Cardiac septum (tissue), 1 donor: ENCODE measurements at places on chromosomes 6 and 20.

DNA sequence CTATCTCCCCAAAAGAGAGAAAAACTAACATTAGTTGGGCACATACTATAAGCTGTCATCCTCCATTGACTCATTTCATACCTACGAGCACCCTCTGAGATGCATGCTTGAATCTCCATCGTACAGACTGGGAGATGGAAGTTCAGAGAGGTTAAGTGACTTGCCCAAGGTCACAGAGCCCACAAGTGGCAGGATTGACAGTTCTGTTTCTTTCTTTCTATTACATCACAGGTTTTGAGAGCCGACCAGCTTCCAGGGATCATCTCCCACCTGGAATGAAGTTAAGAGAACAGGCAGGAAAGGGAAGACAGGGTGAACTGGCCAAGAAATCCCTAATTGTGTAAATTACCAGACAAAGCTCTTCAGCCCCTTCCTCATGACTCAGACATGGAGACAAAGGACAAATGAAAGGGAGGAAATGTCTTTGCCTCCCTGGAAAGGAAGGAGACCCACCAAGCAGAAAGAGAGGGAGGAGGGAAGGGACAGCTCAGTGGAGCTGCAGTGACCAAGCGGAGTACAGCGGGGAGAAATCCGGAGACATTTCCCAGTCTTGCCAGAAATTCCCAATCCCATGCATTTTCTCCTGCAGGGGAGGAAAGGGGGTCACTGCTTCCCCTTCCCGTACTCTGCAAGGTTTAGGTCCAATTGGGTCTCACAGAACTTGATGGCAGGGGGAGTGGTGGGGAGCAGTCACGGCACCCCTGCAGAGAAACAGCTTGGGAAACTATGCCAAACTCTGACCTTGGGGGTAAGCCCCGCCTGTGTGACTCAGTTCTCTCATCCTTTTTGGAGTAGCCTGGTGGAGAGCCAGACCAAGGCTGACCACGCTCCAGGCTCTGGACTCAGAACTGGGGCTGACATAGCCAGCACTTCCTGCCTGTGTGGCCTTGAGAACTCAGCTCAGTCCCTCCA lies 154.3 kb downstream of the ANKRD60 start:
- no peak for DNase-seq

- DNase-seq, result no peak
Measured at GRCh38 chr6:132060591-132060990, 109.4 kb upstream of the CCN2 start.

DNA sequence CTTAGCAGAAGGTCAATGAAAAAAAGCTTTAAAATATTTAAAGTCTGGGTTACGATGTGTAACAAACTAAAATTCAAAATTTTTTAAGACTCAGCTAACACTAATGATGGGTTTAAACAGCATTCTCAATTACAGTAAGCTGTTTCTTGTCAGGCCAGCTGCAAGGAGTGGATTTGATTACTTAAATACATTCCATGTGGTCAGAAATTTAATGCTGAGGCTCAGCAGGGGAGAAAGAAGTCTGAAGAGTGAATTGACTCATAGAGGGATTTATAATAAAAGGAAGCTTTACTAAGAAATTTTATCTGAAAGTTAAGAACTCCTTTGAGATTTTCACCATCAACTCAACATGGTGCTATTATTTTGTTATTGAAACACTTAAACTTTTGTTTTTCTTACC lies 398.6 kb downstream of the KHDRBS2 start:
- DNase-seq, result no peak

DNA sequence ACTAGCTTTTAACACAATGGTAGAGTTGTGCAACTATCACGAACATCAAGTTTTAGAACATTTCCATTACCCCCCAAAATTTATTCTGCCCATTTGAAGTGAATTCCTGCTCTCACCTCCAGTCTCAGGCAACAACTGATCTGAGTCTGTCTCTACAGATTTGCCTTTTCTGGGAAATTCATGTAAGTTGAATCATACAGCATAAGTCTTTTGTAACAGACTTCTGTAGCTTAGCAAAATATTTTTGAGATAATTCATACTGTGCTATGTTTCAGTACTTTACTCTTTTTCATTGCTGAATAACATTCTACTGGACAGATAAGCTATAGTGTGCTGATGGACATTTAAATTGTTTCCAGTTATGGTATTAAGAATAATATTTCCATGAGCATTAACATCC lies 447.3 kb upstream of the GJE1 start:
- no peak for DNase-seq

- no peak for DNase-seq
Measured at GRCh38 chr6:153424719-153425400, 293.8 kb upstream of the RGS17 start.

GRCh38 chr20:5100684-5101347 lies 18.9 kb downstream of the PCNA start:
- DNase-seq, result peak; percentile 87

GRCh38 chr20:53621482-53622246 lies 28.0 kb upstream of the ZNF217 start:
- no peak for DNase-seq

- no peak for DNase-seq
Measured at GRCh38 chr6:80021591-80021990, 17.1 kb downstream of the TTK start.

GRCh38 chr6:143561105-143561704 lies 49.7 kb upstream of the FUCA2 start:
- DNase-seq, result no peak

GRCh38 chr6:154928325-154928922 lies 66.7 kb upstream of the TIAM2 start:
- no peak for DNase-seq

- DNase-seq, result no peak
Measured at GRCh38 chr6:99364026-99364425, 14.6 kb upstream of the FAXC start.

DNA sequence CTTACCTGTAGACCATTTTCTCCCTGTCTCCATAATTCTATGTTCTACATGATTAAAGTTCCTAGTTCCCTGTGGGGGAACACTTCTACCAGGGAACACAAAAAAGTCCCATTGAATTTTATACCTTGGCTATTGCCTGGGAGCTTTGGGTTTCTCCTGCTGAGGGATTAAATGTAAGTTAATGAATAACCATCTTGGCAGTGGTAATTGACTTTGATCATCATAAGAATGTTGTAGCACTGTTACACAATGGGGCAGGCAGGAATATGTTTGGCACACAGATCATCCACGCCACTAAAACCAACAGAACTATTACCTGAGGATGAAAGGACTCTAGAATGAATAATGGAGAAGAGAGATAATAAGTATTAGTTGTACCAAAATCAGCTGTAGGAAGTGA lies 1106.2 kb upstream of the GJE1 start:
- DNase-seq, result no peak

DNA sequence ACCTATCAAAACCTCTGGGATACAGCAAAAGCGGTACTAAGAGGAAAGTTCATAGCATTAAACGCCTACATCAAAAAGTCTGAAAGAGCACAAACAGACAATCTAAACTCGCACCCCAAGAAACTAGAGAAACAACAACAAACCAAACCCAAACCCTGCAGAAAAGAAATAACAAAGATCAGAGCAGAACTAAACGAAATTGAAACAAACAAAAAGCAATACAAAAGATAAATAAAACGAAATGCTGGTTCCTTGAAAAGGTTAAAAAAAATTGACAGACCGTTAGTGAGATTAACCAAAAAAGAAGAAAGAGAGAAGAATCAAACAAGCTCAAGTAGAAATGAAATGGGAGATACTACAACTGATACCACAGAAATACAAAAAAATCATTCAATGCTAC lies 302.3 kb downstream of the RNGTT start:
- DNase-seq, result no peak

DNA sequence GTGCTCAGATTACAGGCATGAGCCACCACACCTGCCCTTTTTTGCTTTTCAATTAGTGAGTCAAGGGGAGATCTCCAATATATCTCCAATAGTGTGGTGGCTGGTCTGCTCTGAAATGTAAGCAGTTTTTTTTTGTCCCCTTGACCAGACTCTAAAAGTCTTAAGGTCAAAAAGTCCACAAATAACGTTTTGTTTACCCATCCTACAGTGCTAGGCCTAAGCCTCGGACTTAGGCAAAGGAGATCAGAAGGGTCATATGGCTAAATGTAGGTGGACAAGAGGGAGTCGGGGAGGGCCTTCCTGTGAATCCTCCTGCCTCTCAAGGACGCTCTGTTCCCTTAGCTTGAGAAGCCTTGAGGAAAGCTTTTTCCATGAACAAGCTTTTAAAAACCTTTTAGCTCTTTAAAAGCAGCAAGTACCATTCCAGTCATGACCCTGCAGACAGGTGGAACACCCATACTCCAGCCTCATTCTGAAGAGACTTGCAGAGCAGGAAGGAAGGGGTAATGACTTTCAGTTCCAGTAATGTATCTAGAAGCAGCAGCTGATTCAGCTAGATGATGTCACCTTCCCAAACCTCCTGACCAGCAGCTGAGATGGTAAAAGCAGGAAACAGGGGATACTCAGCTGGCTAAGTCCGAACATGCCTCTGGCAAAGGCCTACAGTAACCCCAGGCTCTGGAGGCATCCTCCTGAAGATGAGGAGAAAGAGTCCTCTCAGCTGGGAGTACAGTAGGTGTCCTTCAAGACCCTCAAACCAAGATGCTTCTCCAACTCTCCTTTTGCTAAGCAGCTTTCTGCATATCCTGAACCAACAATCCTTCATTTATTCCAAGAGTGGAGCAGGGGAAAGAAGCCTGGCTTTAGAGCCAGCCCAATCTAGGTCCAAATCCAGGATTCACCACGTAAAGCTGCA lies 23.6 kb downstream of the BCL2L1 start:
- no peak for DNase-seq

- DNase-seq, result no peak
Measured at GRCh38 chr6:157150076-157150475, 173.2 kb downstream of the TMEM242 start.

DNA sequence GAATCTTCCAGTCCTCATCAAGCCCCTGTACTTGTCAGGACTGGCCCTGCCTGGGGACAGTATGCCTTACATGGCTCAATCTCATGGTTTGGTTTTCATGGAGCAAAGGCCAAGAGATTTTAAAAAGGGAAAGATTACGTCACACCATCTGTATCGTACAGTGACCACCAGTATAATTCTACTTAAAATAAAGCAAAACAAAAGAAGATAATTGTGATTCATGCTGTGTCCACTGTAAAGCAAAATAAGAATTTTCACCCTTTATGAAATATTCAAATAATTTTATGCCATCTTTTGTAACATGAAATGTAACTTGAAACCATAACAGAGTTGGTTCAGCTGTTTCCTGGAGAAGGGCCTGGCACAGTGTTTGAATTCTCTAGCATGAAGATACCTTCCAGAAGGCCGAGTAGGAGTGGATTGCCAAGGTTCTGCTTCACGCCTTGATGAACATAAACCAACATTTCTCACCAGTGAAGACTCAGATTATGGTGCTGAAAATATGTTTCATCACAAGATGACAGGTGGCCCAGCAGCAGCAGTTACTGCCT lies 486.5 kb downstream of the RFPL4B start:
- DNase-seq, result no peak

GRCh38 chr20:33229843-33230242 lies 6.0 kb upstream of the BPIFA1 start:
- no peak for DNase-seq

DNA sequence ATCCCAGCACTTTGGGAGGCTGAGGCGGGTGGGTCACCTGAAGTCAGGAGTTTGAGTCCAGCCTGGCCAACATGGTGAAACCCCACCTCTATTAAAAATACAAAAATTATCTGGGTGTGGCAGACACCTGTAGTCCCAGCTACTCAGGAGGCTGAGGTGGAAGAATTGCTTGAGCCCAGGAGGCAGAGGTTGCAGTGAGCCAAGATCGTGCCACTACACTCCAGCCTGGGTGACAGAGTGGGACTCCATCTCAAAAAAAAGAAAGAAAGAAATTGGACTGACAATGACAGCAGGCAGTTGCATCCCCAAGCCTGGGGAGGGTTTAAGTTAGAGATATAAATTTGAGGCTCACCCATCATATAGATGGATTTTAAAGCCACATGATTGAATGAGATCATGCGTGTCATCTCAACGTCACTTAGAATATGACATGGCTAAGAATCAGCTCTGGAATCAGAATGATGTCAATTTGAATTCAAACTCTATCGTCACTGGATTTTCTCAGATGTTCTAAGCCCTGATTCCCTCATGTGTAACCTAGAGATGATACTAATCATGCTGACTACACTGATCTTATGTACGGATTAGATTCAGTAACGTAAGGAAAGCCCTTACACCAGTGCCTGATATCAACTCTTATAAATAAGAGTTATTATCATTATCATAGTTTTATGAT lies 534.0 kb upstream of the JARID2 start:
- no peak for DNase-seq

DNA sequence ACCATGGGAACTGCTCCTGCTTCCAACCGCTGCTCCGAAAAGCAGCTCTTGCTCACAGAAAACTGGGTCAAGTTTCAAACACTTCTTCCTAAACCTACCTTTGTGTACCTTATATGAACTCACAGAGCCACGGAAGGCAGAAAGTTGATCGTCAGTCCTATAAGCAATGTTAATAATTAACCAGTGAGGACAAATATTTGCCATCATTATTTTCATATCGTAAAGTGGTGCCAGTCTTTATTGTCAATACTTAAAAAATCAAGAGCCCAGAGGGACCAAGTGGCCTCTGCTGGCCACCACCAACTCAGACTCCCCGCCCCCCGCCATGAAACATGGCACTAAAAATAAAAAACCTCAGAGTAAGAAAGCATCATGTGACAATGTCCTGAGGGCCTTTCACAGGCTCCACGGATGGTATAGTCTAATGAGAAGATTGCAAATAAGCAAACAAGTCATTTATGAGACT lies 9.1 kb upstream of the PBOV1 start:
- no peak for DNase-seq

GRCh38 chr20:2891343-2891742 lies 18.1 kb downstream of the PTPRA start:
- DNase-seq, result no peak

- DNase-seq, result no peak
Measured at GRCh38 chr6:98107801-98108200, 726.6 kb upstream of the POU3F2 start.

DNA sequence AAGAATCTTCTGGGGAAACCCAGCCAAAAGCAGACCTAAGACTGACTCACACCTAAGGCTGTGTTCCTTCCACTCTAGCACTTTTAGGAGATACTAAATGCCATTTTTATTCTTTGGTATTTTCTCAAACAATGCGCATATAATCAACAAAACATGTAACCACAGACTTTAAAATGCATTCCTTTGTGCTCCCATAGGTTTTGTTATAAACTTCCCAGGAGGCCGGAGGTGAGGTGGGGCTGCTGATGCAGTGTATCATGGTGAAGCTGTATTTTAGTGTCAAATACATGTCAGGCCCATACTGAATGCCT lies 155.2 kb downstream of the BTBD3 start:
- no peak for DNase-seq

- no peak for DNase-seq
Measured at GRCh38 chr6:39666706-39667489, 58.3 kb downstream of the KIF6 start.
